ENCODE measurements at places on chromosomes 4 and X.

GRCh38 chr4:127486248-127486647, 146.5 kb upstream of the INTU start:
- DNase-seq, result no peak

DNA sequence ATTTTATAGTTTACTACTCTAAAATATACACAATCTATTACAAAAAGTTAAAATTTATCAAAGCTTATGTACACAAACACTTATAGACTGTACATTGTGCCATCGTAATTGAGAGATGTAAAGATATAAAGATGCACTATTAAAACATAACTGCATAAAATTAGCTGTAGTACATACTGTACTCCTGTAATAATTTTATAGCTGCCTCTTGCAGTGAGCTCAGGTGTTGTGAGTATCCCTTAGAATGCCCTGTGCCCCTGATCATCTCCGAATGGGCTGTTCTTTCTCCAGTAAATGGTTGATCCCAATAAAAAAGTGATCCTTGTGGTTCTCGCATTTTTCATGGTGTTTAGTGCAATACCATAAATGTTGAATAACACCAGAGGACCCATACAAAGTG, 101.2 kb downstream of the TMEM164 start:
- DNase-seq, result no peak

DNA sequence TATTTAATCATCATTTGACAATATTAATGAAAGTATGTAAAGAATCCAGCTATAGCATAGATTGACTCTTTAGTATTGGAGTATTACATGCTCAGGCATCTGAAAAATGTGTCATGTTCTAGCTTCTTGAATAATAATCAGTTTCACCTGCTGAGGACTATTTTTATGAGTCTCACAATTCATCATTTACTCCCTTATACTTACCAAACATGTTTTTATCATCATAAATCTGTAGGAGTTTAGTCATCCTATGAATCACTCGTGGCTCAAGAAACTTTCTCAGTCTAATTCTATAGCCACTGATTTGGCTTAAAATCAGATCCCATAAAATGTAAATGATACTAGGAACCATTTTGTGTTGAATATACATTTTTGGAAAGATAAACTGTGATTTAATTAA, 1616.1 kb downstream of the C4orf33 start:
- no peak for DNase-seq

- DNase-seq, result no peak
Measured at GRCh38 chrX:102833136-102833535, 103.9 kb upstream of the RAB40AL start.

- DNase-seq, result no peak
Measured at GRCh38 chr4:185127021-185127925, 15.8 kb upstream of the SLC25A4 start.

Measured in stimulated activated effector memory CD8-positive, alpha-beta T cell treated with anti-CD3 and anti-CD28 coated beads, Interleukin-12 subunit alpha, Interleukin-12 subunit beta, amount 100 ng/mL, for 72 hours (primary cell).